ENCODE measurements at places on chromosomes 16 and 17. TPM values are rescaled to one million over a fixed set of nuclear protein-coding genes. Genes with fewer than 3 reads are reported as not detected.

RAB26 gene
- total RNA-seq: 1.6 TPM

METTL22 gene
- 36.4 TPM for total RNA-seq

GPR179 gene
- total RNA-seq: 0.06 TPM

MPG gene
- total RNA-seq: 32.2 TPM

KCNG4 gene
- total RNA-seq: not detected

CRHR1 gene
- not detected for total RNA-seq

GPR142 gene
- total RNA-seq: not detected

TMEM88 gene
- 35.6 TPM for total RNA-seq

ERN2 gene
- total RNA-seq: not detected

SPIRE2 gene
- 1.3 TPM for total RNA-seq

HOXB6 gene
- 0.28 TPM for total RNA-seq

RDM1 gene
- total RNA-seq: not detected

TMEM100 gene
- total RNA-seq: 3.7 TPM

ZDHHC1 gene
- total RNA-seq: 3.8 TPM

CCL2 gene
- total RNA-seq: 37.8 TPM

NPEPPS gene
- total RNA-seq: 65.8 TPM

HOXB4 gene
- 0.28 TPM for total RNA-seq

ABCA5 gene
- total RNA-seq: 19.6 TPM

MRM3 gene
- 19.9 TPM for total RNA-seq

CHST4 gene
- not detected for total RNA-seq

KRT23 gene
- total RNA-seq: not detected

RND2 gene
- total RNA-seq: 0.72 TPM

CMTM2 gene
- total RNA-seq: not detected

TEKT3 gene
- 0.85 TPM for total RNA-seq

TRPV2 gene
- 11.2 TPM for total RNA-seq

TLCD1 gene
- 1.1 TPM for total RNA-seq

CCL7 gene
- total RNA-seq: not detected

HS3ST4 gene
- not detected for total RNA-seq

RHBDF1 gene
- 19.4 TPM for total RNA-seq

CCDC200 gene
- total RNA-seq: not detected

CD300LB gene
- total RNA-seq: not detected

KRT28 gene
- not detected for total RNA-seq

TNS4 gene
- total RNA-seq: not detected

SLC39A11 gene
- total RNA-seq: 5.0 TPM

MAZ gene
- 50.2 TPM for total RNA-seq

GRB7 gene
- 0.90 TPM for total RNA-seq

EPX gene
- total RNA-seq: not detected

TNK1 gene
- total RNA-seq: 1.1 TPM

GOT2 gene
- 379 TPM for total RNA-seq

ZNF688 gene
- total RNA-seq: 12.4 TPM

PGAP6 gene
- 30.3 TPM for total RNA-seq

PPM1E gene
- total RNA-seq: 0.70 TPM

KRT31 gene
- not detected for total RNA-seq

RHBDL1 gene
- 1.6 TPM for total RNA-seq

CHST5 gene
- total RNA-seq: 1.1 TPM

NAGLU gene
- total RNA-seq: 7.5 TPM

FBXW10B gene
- 2.2 TPM for total RNA-seq

CCDC144A gene
- 0.96 TPM for total RNA-seq

NFATC2IP gene
- 15.1 TPM for total RNA-seq

FOXN1 gene
- total RNA-seq: not detected

MYH13 gene
- total RNA-seq: not detected

LGALS9 gene
- 15.0 TPM for total RNA-seq

BMERB1 gene
- total RNA-seq: 114 TPM

OTOP2 gene
- total RNA-seq: not detected

CMTM1 gene
- total RNA-seq: 1.7 TPM

SEC14L5 gene
- 12.6 TPM for total RNA-seq

Data from heart right ventricle (tissue), 16 donors.